CD8-positive, alpha-beta memory T cell (primary cell): ENCODE measurements at places on chromosomes 4 and X. TPM values are rescaled to one million over a fixed set of nuclear protein-coding genes. Genes with fewer than 3 reads are reported as not detected.

Gene TKTL1
- 0.18 TPM for total RNA-seq

Gene DGKK
- total RNA-seq, result not detected

Gene FGB
- total RNA-seq, result not detected

Gene PCDH10
- not detected for total RNA-seq

Gene MEPE
- total RNA-seq, result not detected

Gene TSC22D3
- 47.3 TPM for total RNA-seq

Gene RBMXL3
- not detected for total RNA-seq

Gene PDE5A
- 0.20 TPM for total RNA-seq

Gene FMR1NB
- total RNA-seq, result not detected
